Activated naive CD4-positive, alpha-beta T cell treated with anti-CD3 and anti-CD28 coated beads for 36 hours (primary cell): ENCODE measurements at places on chromosomes 5 and 9.

DNA sequence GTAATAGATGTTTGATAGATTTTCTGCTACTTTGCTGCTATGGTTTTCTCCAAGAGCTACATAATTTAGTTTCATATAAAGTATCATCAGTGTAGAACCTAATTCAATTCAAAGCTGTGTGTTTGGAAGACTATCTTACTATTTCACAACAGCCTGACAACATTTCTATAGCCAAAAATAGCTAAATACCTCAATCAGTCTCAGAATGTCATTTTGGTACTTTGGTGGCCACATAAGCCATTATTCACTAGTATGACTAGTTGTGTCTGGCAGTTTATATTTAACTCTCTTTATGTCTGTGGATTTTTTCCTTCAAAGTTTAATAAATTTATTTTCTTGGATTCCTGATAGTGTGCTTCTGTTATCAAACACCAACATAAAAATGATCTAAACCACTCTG, 35.1 kb upstream of the CCDC152 start:
- DNase-seq = no peak

GRCh38 chr9:69137311-69137710, 36.8 kb upstream of the TJP2 start:
- DNase-seq = no peak

- no peak for DNase-seq
These were observed 110.1 kb downstream of the FBN2 start for GRCh38 chr5:128427921-128428320.

- DNase-seq = no peak
These were observed 188.7 kb downstream of the DENND1A start for GRCh38 chr9:123741214-123741613.

GRCh38 chr9:11107196-11107595, 494.4 kb upstream of the PTPRD start:
- no peak for DNase-seq

DNA sequence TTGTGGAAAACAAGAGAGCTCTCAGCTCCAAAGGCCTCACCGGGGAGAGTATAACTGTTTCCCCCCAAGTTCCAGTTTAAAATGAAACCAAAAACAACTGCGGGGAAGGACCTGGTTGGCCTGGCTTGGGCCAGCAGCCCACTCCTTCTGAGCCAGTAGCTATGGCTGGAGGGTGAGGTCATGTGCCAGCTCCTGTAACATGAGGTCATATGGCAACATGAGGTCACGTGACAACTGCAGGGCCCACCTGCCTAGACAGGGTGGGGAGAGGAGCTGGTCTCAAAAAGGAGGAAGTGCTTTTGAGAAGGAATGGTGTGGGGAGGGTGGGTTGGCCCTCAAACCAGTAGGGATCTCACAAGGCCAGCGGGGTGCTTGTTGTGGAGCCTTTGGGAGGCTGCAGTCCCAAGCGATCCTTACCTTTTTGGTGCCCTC, 29.3 kb upstream of the CRB2 start:
- DNase-seq = no peak

DNA sequence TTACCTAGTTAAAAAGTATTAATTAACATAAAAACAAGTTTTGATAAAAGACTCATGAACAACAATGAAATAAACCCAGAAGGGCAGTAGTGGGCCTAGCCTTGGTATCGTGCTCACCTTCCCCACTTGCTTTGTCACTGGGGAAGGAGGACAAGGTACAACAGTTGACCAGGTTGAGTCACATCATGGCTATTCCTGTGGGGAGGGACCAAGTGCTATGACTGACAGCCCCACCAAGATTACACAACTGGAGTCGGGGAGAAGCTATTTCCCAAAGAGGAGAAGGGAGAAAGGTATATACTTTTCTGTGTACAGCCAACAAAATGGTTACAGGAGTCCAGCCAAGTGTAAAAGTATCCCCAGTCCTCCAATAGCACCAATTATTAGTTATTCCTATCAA, 251.3 kb upstream of the RFX3 start:
- no peak for DNase-seq

DNA sequence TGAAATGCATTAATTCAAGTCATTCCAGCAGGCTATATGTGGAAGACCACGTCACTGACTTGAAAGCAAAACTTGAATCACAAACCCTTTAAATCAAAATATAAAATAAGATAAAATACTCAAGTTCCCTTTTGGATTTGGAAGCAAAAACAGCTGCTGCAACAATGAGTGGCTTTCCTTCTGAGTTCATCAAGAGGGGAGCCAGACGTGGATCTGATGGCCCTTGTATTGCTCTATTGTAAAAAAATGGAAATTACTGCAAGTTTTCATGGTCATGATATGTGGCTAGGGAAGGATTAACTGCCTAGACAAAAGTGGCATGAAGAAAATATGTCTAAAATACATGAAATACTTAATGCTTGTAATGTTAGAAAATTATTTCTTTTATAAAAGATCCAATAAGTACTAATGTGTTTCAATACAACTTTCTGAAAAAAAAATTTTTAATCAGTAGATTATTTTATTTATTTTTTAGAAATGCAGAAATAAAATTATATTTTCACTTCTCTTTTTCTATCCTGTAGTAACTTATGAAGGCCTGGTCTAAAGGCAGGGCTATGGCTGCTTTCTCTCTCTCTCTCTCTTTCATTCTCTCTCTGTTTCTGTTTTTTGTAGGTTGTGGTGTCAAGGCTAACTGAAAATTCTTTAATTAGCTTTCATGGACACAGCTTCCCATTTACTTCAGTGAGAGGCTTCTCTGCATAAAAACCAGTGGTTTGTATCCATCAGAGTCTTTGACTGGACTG, 24.0 kb downstream of the LIX1 start:
- DNase-seq = no peak

DNA sequence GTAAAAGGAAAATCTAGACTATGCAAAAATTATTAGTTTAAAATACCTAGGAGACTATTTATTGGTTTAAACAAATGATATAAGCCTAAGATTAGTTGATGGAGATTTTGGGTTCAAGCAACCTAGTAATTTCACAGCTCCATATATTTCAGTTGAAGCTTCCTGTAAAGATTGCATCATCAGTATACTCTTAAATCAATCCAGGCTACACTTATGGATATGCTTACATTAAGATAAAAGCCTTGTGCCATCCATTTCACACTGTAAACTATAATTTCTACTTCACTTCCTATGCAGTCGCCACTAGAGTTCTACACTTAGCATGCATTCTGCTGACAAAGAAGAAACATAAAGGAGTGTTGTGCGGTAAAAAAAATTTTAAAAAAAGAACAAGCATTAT, 7.3 kb upstream of the LIX1 start:
- DNase-seq = no peak

- DNase-seq = no peak
These were observed 28.3 kb downstream of the PAEP start for GRCh38 chr9:135589596-135590485.

GRCh38 chr5:171571663-171572062, 152.2 kb downstream of the FGF18 start:
- no peak for DNase-seq

GRCh38 chr9:25212361-25212760, 465.9 kb downstream of the TUSC1 start:
- DNase-seq = no peak

DNA sequence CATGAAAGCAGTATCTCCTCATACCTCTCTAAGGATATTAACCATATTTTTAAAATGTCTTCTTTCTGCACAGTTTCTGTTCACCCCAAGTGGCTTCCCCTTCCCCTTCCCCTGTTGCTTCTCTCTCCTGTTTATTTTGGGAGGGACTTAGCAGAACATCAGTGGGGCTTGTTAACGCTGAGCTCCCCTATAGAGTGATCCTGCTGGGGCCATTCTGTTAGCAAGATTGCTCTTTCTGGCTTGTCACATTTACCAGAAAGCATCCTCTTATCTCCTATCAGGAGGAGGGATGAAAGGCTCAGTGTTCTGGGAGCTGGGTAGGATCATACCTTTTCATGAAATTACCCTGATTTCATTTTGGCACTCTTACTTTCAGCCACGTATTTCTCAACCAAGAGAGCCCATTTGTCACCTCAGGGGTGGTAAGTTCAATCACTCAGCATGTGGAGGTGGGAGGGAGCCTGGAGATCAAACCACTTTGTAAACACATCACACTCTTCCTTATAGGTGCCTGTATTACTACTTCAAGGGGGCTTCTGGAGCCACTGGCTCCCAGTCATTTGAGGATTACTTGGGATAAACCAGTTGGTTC, 16.7 kb downstream of the NXNL2 start:
- DNase-seq = no peak

DNA sequence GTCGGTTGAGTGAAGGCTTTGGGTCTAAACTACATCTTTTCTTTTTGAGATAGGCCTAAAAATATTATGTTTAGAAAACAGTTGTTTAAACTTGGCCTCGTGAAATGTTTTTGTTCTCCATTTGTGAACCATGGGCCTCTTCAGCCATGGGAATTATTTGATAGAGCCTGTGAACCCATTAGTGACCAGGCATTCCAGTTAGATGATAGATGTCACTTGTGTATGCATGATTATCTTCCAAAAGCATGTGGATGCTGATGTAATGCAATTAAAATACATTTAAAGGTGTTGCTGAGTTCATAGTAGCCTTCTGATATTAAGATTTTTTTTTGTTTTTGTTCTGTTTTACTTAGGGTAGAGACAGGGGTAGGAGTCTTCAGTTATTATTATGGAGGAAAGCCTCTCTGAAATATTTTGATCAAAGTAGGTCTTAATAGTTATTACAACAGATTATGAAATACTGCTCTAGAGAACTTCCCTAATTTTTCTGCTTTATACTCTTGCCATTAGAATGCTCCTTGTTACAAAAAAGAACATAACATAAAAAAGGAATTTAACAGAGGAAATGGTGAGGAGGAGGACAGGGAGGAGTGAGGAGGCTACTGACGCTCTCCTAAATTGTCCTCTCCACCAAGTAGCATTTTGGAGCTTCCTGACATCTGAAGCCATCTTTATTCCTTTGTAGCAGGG, 32.9 kb downstream of the CPEB4 start:
- no peak for DNase-seq

DNA sequence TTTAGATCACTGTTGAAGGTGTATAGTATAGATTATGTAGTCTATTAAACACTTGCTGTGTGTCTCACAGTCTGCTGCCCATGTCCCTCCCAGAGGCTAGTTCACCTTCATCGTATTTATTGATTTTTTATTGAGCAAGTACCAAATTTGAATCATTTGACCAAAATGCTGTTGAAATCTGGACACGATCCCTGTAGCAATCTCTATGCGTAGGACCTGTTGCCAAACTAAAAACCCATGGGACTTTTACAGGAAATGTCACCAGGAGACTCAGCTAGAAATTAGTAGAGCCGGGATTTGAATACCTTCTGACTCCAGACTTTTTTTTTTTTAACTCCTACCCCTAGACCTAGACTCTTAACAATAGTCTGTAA, 17.5 kb downstream of the SLC31A1 start:
- DNase-seq = no peak

DNA sequence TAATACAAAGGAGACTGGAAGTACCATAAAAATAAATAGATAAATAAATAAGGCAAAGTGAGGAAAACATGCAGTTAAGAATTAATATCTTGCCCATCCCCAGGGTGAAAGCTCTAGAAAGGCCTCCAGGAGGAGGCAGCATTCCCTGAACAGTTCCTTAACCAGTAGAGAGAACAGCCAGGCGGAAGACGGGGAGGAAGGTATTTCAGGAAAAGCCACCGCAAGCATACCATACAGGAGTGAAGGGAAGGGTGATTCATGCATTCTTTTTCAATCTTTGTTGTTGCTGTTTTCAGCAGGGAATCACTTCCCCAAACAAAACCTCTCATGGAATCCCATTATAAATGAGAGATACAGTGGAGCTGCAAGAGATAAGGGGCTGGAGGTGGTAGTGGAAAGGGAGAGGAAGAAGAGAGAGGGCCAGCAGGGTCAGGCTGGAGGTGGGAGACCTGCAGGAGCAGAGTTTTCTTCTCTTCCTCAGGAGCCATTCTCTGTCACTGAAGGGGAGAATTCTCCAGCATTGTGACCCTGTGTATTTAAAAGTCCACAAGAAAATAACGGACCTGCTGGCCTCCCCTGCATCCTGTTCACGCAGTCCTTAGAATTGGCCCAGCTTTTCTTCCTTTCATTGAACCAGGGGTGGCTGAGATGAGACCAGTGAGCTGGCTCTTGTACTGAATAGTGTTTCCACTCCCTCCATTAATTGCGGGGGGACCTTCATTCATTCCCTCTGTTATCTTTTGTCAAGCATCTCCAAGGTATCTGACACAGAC, 255.9 kb downstream of the FAM114A2 start:
- no peak for DNase-seq

GRCh38 chr5:163880302-163880701, 374.9 kb downstream of the MAT2B start:
- DNase-seq = no peak

DNA sequence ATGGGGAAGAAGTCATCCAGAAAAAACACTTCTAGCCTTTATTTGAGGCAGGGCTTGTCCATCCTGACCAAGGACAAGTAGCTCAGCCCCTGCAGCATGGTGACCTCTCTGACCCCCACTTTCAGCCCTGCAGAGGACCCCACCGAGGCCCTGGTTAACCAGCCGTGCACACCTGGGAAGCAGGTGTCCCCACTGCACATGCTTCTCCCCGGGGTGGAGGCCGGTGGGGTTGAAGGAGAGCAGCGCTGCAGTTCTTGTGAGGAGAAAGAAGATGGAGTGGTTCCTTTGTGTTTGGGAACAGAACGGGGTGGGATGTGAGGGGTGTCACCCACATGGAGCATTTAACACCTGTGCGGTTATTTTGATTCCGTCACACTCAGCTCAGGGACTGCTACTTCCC, 21.1 kb upstream of the ZBTB34 start:
- DNase-seq = no peak

DNA sequence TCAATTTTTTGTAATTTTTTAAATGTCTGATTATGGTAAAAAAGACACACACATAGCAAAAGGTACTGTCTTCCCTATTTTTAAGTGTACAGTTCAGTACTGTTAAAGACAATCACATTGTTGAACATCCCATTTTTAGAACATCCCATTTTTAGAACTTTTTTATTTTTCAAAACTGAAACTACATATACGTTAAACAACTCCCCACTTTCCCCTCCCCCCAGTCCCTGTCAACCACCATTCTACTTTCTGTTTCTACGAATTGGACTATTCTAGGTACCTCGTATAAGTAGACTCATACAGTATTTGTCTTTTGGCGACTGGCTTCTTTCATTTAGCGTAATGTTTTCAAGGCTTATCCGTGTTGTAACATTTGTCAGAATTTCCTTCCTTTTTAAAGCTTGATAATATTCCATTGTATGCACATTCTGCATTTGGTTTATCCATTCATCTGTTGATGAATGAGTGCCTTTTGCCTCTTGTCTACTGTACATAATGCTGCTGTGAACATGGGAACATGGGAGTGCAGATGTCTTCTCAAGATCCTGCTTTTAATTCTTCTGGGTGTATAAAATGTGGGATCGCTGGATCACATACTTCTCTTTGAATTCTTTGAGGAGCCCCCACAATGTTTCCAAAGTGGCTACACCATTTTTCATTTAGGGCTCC, 154.0 kb downstream of the PIK3R1 start:
- peak; percentile 73 for DNase-seq
